A549 treated with AZD2906 at 1 μM for 4 hours (cell line): ENCODE measurements at places on chromosomes 3 and 15. TPM values are rescaled to one million over a fixed set of nuclear protein-coding genes. Genes with fewer than 3 reads are reported as not detected.

CERS3 gene
- total RNA-seq: not detected in 5 replicates

WWTR1 gene
- 142 to 178 TPM (median 162 TPM) in 5 replicates for total RNA-seq

FRMD5 gene
- 1.7 to 2.8 TPM (median 2.0 TPM) in 5 replicates for total RNA-seq

TMEM207 gene
- not detected in 5 replicates for total RNA-seq

GPR15 gene
- not detected in 5 replicates for total RNA-seq

KNG1 gene
- total RNA-seq: 0.03 TPM in 3 of 5 replicates, not detected in the others

CFAP100 gene
- total RNA-seq: not detected in 5 replicates

MGLL gene
- total RNA-seq: 64.4 to 75.1 TPM (median 70.0 TPM) in 5 replicates

SOX2 gene
- total RNA-seq: 0.38 to 0.58 TPM (median 0.44 TPM) in 5 replicates

ATP11B gene
- 7.5 to 12.8 TPM (median 11.0 TPM) in 5 replicates for total RNA-seq

NRROS gene
- 0.05 TPM in 1 of 5 replicates, not detected in the others for total RNA-seq
